ENCODE measurements at places on chromosomes 7 and 10.
A peak's percentile ranks its signal among the peaks of the same experiment; 100 is the strongest.

DNA sequence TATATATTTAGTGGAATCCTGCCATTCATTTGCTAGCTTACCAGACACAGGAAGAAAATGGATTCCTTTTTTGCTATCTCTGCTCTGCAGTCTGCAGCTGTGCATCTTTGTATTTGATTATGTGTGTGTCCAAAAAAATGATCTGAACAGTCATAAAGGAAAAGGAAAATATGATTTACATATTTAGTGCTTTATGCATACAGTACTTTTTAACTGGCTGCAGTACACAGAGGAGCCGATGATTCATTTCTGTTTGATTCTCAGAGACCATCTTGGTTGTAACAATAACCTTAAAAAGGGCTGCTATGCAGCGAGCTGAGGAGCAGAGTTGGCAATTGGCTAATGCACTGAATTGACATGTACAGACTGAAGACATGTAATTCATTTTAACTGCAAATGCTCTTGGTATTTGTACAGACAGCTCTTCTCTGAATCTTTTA lies 151.3 kb upstream of the FZD1 start:
- DNase-seq = no peak

DNA sequence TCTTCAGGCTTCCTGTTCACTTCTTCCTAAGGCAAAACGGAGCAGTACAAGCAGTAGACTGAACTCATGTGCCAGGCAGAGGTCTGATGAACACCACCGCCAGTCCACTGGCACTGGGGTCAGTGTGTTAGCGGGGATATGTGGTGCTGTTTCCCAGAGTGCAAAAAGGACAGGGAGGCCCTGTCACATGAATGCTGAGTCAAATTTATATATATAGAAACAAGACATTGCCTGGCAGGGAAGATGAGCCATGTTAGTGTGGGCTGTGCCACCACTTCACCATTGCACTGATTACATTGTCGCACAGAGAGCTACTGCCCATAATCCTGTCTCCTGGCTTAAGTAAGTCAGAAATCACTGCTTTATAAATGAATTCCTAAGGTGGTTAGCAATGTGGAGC lies 122.2 kb upstream of the AMPH start:
- DNase-seq = no peak

DNA sequence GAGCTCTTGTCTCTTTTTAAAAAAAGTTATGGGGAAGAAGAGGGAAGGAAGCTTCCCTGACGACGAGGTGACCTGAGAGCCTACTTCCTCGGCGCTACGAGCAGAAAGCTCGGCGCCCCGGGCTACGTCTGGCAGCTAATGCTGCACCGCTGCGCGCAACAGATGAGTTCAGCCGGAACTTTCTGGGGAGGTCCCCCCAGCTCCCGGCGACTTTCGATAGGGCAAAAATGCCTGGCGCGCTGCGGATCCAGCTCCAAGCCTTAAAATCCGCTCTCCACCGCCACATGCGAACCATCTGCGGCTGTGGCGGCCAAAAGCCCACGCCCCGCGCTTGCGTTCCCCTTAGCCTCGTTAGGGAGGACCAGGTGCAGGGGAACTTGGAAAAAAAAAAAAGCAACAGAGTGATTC lies 621 bp downstream of the P4HA1 start:
- DNase-seq = peak; percentile 54

GRCh38 chr7:151503902-151504714 lies 15.6 kb downstream of the RHEB start:
- DNase-seq = no peak
